Fibroblast of lung (primary cell): ENCODE measurements at places on chromosomes 3 and 15. TPM values are rescaled to one million over a fixed set of nuclear protein-coding genes. Genes with fewer than 3 reads are reported as not detected.
A peak's percentile ranks its signal among the peaks of the same experiment; 100 is the strongest.

HRG gene
- total RNA-seq = not detected in 2 replicates

C3orf20 gene
- total RNA-seq = not detected in 2 replicates

P2RY12 gene
- 1.8 and 2.5 TPM in 2 replicates for total RNA-seq

GRCh38 chr15:57551715-57552677 is 39.7 kb upstream of the MYZAP start:
- DNase-seq = peak; percentile 90

- no peak for DNase-seq
Observed at GRCh38 chr15:49366496-49366895, 56.5 kb upstream of the FGF7 start.

GRCh38 chr3:61980041-61980440 is 393.3 kb downstream of the FEZF2 start:
- DNase-seq = peak; percentile 15

GRCh38 chr15:68378595-68378994 is 53.4 kb downstream of the ITGA11 start:
- DNase-seq = no peak
